Omental fat pad (tissue), 4 donors: ENCODE measurements at places on chromosomes 3 and 15.

DNA sequence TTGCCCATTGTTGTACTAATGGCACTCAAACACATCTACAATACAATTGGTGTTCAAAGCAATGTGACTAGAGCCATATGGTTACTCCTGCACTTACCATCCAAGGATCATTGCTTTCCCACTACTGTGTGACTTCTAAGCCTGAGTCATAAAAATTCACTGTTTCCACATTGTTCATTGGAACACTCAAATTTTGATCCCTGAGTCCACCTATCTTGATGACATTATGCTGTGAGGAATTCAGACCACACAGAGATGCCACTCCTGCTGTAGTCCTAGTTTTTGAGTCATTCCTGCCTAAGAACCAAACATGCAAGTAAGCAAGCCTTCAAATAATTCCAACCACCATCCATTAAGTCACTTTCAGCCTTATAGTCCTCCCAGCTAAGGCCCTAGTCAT is 176.2 kb downstream of the EFHB start:
- no peak for DNase-seq

DNA sequence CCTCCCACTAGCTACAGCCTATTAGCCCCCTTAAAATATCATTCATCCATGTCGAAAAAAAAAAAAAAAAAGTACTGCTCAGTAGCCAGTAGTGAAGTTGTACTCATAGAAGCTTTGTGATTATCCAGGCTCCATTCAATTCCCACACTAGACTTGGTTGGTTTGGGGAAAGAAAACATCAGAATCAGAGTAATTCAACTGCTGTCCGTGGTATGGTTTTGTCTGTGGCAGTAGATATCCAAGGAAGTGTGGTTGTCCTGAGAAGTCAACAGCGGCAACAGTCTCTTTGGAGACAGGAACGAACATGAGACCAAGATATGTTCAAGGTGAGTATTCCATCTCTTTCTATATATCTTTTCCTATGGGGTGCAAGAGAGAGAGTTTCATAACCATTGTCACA is 99.2 kb downstream of the GOLIM4 start:
- no peak for DNase-seq

GRCh38 chr15:84824260-84825007 is 7.3 kb downstream of the ALPK3 start:
- no peak for DNase-seq

GRCh38 chr3:102235679-102236078 is 199.1 kb upstream of the ZPLD1 start:
- no peak for DNase-seq

GRCh38 chr3:9161811-9162210 is 87.6 kb downstream of the SRGAP3 start:
- no peak for DNase-seq

DNA sequence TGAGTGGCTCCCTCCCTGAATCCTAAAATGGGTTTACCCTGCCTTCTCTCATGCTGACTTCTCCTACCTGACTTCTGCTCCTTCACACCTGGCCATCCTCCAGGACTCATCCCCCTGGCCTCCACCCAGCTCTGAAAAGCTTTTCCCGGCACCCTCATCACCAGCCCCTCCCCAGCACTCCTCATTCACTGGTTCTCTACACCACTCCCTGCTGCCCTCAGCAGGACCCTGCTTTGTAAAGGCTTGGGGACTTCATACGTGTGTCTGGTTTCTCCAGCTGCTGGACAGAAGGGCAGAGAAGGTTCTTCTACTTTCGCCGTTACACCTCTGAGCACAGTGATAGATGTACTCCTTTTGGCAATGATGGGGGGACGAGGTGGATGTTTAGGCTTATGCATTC is 184.9 kb upstream of the UBE3A start:
- DNase-seq = no peak

DNA sequence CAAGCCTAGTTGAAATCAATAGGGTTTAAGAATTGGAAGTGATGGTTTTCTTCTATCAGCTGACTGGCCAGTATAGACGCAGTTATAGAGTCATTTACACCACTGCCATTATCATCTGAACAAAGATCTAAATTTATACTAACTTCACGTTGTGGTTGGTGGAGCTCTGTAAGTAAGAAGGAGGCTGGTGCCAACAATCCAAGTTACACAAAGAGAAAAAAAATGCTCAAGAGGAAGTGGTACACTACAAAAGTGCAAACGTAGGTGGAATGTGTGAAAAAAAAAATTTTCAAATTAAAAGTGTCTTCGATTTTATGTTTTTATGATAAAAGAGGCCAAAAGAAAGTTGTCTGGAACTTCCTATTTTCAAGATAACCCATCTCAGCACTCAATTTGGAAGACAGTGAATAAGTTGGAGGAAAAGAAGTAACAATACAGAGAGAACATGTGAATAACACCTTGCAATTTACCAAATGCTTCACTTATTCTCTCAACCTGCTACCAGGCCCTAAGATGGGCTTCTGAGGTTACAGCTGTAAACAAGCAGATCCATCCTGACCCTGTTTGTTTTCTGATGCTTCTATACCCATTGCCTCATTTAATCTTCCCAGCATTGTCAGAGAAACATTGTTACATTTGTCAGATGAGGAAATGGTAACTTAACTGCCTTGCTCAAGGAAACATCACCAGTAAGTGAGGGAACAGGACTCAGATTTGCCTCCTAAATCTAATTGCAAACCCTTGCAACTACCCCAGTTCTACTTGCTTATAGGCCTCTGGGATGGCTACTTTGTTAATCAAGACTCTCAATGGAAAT is 12.0 kb upstream of the TASOR start:
- no peak for DNase-seq

- DNase-seq = no peak
Measured at GRCh38 chr15:77019521-77020331, 24.8 kb downstream of the PSTPIP1 start.

GRCh38 chr15:100336061-100336460 is 5.7 kb downstream of the ADAMTS17 start:
- DNase-seq = no peak

DNA sequence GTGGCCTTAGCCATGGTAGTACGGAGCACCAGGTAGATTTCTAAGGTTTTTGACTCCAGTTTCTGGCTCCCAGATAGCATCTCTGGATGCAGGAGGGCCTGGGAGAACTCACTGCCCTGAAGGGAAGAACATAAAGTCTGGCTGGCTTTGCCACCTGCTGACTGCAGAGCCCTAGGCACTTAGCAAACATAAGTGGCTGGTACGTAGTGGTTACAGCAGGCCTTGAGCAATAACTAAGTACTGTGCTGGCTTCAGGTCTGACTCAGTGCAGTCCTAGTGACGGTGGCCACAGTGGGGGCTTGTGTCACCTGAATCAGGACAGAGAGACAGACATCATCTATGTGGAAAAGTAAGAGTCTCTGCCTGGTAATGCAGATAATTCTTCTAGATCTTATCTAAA is 871.1 kb downstream of the PDCD6IP start:
- DNase-seq = no peak

DNA sequence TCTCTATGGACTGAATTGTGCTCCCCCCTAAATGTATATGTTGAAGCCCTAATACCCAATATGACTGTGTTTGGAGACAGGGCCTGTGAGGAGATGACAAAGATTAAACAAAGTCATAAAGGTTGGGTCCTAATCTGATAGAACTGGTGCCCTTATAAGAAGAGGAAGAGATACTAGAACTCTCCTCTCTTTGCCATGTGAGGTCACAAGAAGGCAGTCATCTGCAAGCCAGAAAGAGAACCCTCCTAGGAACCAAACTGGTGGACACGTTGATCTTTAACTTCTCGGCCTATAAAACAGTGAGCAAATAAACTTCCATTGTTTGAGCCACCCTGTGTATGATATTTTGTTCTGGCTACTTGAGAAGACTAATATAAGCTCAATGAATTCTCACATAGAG is 31.6 kb upstream of the ENTPD3 start:
- no peak for DNase-seq

DNA sequence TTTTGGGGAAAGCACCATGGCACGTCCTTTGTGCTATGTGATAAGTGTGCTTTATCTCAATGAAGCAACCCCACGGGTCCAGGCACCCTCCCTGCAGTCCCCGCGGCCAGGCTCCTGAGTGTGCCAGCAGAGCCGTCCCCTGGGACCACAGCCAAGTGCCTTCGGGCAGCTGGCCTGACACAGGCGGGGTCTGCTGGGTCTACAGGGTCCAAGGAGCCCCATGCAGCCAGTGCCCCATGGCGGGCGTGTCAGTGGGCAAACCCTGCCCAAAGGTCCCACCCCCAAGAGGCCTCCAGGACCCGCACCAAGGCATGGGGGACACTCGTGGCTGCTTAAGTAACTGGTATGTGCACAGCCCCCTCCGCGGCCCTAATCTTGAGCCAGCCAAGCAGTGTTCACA is 35.3 kb downstream of the KLHL25 start:
- DNase-seq = no peak

- no peak for DNase-seq
Measured at GRCh38 chr3:117687096-117687495, 977.5 kb downstream of the TUSC7 start.

GRCh38 chr15:25238716-25239470 is 199.9 kb downstream of the UBE3A start:
- DNase-seq = no peak

DNA sequence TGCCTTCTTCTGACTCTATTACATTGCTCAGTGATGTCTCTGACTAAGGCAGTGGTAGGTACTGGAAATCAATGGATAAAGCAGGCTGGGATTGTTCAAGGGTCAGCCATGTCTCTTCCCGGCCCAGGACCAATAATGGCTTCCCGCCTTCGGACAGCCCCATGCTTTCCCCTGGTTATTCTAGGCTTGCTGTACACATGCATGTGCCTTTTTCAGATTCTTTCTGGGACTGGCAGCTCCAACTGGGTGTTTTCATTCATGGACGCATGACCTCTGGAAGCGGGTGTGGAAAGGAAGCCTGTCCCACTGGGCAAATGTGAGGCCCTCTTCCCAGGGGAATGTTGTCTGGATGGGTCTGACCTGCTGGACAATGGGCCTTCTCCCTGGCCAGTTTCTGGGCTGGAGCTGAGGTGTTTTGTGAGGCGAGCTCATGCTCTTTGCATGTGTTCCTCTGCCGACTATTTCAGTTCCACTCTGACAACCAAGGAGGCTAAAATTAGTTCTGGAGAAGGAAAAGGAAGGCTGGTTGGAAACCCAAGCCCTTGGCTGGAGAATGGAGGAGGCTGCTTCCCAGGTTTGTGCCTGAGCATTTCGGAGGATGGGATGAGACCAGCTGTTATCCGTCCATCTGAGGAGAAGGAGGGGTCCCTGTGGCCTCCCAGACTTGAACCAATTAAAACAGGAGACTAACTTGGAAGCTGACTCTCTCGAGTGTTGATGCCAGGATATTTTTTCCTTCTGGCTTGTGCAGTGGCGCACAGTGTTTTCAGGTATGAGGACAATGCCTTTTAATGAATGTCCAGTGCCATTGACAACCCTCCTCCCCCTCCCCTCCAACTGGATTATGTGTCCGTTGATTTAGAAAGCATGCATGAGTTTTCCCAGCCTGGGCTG is 6.9 kb downstream of the ACVR2B start:
- DNase-seq = no peak
